ENCODE measurements at places on chromosomes 13 and 19.

- no peak for DNase-seq
Observed at GRCh38 chr19:37148214-37148613, 24.3 kb downstream of the ZNF585A start.

GRCh38 chr13:73851104-73851503 lies 283.1 kb downstream of the KLF12 start:
- DNase-seq, result no peak

- DNase-seq, result no peak
Observed at GRCh38 chr13:46382224-46382623, 4.8 kb downstream of the RUBCNL start.

DNA sequence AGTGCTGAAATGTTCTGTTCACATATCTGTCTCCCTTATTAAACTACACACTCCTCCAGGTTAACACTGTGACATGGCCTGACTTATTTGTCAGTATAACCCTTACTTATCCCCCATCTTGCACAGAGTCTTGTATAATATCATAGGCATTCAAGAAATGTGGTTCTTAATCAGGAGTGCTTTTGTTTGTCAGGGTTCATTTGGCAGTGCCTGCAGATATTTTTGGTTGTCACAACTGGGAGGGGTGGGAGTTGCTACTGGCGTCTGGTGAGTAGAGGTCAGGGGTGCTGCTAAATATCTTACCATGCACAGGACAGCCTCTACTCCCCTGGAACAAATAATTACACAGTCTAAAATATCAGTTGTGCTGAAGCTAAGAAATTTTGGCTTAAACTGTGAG lies 20.4 kb upstream of the OBI1 start:
- DNase-seq, result no peak

DNA sequence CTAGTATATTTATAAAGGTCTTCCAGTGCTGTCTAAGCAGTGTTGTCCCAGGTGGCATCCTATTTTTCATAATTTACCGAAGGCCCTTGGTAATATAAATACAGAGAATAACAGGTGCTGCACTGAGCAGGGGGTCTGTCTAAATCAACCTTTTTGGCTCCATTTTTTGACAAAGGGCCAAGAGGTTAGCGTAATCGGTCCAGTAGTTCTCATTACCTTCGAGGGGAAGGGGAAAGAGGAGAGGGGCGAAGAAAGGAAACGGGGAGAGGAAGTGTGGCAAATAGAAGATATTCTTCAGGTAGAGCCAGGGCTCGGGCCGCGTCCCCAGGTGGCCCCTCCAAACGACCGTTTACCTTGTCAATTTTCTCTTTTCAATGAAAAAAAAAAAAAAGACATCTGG lies 749 bp upstream of the PAN3 start:
- DNase-seq, result no peak

GRCh38 chr13:112783135-112783977 lies 93.5 kb downstream of the ATP11A start:
- DNase-seq, result no peak

- DNase-seq, result no peak
Observed at GRCh38 chr19:11400798-11401197, 16.7 kb upstream of the EPOR start.

- peak; percentile 24 for DNase-seq
Observed at GRCh38 chr13:42272115-42272803, at the start of gene AKAP11. Gene AKAP11 (plus strand): TSS chr13:42272152. CDS start chr13:42286349, 14,197 bp downstream.

DNA sequence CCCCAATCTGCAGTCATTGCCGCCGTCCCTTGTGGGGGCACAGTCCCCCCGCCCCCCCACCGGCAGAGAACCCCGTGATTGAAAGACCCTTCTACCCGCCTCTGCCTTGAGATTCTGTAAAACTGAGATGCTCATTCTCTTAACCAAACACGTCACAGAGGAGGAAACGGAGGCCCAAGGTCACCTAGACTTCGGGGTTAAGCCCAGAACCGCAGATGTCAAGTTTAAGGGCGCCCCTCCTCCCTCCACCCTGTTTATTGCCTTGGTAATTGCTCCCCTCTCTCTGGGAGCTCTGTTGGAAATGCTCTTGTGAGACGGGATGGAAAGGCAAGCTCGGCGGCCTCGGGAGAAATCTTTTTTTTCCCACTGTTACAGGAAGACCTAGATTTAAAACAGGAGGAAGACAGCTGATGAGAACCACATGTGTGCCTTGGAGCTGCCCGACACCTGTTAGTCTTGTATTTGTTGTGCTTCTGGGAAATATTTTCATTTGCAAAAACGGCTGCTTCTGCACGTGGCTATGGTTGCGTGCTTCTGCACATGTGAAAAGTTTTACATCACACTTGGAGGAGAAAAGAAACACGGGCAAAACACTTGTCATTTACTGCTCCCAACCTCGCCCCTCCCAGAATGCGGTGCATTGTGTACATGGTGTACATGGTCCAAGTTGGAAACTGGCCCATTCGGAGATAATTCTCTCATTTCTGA lies 1.1 kb upstream of the MED26 start:
- DNase-seq, result no peak

GRCh38 chr13:105952233-105952972 lies 583.1 kb downstream of the EFNB2 start:
- DNase-seq, result no peak

DNA sequence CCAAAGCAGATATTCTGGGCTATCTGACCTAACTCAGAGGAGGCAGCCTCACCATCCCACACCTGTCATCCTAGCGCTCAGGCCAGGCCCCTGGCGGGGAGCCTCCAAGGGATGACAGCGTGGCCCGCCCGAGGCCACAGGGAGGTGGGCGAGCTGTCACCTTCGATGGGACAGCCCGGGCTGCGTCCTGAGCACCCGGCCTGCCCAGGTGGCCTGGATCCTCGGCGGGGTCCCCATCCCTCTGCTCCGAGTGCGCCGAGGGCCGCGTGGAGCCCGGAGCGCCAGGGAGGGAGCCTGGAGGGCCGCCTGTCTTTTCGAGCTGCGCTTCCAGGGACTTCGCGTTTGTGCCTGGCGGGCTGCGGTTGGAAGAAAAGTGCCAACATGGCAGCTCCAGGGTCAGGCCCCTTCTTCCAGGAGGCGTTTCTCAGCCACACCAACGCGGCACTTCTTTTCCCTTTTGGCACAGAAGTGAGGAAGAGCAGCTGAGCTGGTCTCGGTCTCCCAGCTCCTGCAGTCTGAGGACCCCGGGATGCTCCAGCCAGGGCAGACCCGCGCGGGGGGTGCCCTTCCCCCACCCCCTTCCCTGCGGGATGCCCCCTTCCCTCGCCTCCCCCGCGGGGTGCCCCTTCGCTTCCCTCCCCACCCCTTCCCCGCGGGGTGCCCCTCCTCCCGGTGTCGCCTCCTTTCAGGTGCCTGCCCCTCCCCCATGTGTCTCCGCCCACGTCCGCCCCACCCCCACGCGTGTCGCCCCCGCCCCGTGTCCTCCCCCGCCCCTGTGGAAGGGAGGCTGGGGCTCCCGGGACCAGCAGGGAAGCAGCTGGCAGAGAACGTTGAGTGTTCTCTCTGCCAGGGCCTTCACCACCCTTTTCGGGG lies 42.3 kb downstream of the GJA3 start:
- no peak for DNase-seq

GRCh38 chr13:94329277-94329676 lies 150.2 kb downstream of the DCT start:
- DNase-seq, result no peak

- DNase-seq, result no peak
Observed at GRCh38 chr13:25928941-25929505, 122.8 kb downstream of the SHISA2 start.

- DNase-seq, result no peak
Observed at GRCh38 chr13:106867249-106867648, 299.3 kb upstream of the ARGLU1 start.

DNA sequence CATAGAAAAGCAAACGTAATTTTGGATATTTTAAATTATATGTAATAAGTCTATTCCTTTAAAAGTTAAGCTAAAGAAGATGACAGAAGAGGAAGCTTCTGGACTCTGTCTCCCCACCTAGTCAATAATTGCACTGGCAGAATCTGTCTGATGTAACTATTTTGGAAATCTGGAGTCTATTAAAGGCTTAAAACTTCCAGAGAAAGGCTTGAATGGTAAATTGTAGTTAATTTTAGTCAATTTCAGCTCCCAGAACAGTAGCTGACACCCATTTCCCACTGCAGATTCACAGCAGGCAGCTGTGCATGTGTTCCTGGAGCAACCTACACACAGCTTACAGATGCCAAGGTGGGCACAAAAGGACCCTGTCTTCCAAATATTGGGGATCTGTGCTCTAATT lies 304.1 kb downstream of the PCDH20 start:
- no peak for DNase-seq

GRCh38 chr13:76848596-76848995 lies 37.6 kb downstream of the KCTD12 start:
- no peak for DNase-seq

- no peak for DNase-seq
Observed at GRCh38 chr13:46327246-46327645, 59.8 kb downstream of the RUBCNL start.

All from T follicular helper cell (primary cell).